ENCODE measurements at places on chromosomes 5 and 9. TPM values are rescaled to one million over a fixed set of nuclear protein-coding genes. Genes with fewer than 3 reads are reported as not detected.

The LCN9 gene
- not detected for polyA plus RNA-seq

The SLC6A3 gene
- polyA plus RNA-seq, result not detected

The GLT6D1 gene
- polyA plus RNA-seq, result not detected

The MCTP1 gene
- polyA plus RNA-seq, result 0.02 TPM

The PCDHGA9 gene
- 1.2 TPM for polyA plus RNA-seq

The PTPRD gene
- 0.48 TPM for polyA plus RNA-seq

The GDNF gene
- polyA plus RNA-seq, result 1.3 TPM

The B4GALT7 gene
- 39.5 TPM for polyA plus RNA-seq

The BNC2 gene
- 17.5 TPM for polyA plus RNA-seq

The MAPK9 gene
- 31.6 TPM for polyA plus RNA-seq

The C9orf43 gene
- 0.49 TPM for polyA plus RNA-seq

The IL13 gene
- polyA plus RNA-seq, result not detected

The F2RL2 gene
- 60.8 TPM for polyA plus RNA-seq

The GPR151 gene
- not detected for polyA plus RNA-seq

The GPX3 gene
- polyA plus RNA-seq, result 3.8 TPM

The PCDHA9 gene
- polyA plus RNA-seq, result 0.06 TPM

The HTR1A gene
- polyA plus RNA-seq, result not detected

The CKMT2 gene
- 0.10 TPM for polyA plus RNA-seq

The WDR55 gene
- polyA plus RNA-seq, result 17.9 TPM

The ZDHHC11B gene
- 0.05 TPM for polyA plus RNA-seq

The RHOBTB3 gene
- polyA plus RNA-seq, result 320 TPM

The ARSI gene
- 5.2 TPM for polyA plus RNA-seq

The AK8 gene
- 0.53 TPM for polyA plus RNA-seq

The SPINK1 gene
- not detected for polyA plus RNA-seq

The PCDH12 gene
- polyA plus RNA-seq, result not detected

The ENHO gene
- polyA plus RNA-seq, result not detected

The F2RL1 gene
- polyA plus RNA-seq, result 0.15 TPM

The FGFR4 gene
- polyA plus RNA-seq, result 0.12 TPM

The OCLN gene
- 0.71 TPM for polyA plus RNA-seq

The BRIX1 gene
- polyA plus RNA-seq, result 32.5 TPM

The RELL2 gene
- polyA plus RNA-seq, result 3.7 TPM

The ORM2 gene
- polyA plus RNA-seq, result not detected

The CDH10 gene
- polyA plus RNA-seq, result 0.02 TPM
